Stimulated activated CD4-positive, alpha-beta T cell treated with anti-CD3 and anti-CD28 coated beads, TNF-alpha, amount 100 ng/mL, for 4 hours (primary cell): ENCODE measurements at places on chromosomes 6 and 20.

GRCh38 chr6:32462609-32463008 is 22.9 kb downstream of the HLA-DRA start:
- DNase-seq, result no peak

DNA sequence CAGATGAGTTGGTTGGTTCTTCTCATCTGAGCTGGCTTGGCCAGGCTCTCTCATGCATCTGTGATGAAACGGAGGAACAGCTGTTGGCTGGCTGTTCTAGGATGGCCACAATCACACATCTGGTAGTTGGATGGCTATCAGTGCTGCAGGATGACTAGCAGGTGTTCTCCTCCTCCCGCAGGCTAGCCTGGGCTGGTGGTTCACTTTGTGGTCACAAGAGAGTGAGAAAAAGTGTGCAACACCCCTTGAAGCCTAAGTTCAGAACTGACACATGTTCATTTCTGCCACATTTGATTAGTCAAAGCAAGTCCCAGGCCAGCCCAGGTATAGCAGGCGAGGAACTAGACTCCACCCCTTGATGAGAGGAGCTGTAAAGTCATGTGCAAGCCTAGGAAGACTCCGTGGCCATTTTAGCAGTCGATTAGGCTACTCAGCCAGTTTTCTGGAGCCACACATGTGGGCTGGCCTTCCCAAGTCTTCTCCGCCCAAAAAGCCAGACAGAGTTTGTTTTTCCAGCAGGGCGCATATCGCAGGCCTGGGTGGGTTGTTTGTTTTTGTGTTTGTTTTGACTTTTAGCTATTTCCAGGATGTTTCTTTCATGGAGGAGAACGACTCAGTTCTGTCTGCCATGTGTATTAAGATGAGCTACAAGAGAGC is 120.8 kb downstream of the ISM1 start:
- no peak for DNase-seq

- no peak for DNase-seq
Observed at GRCh38 chr6:130676077-130676772, 151.0 kb upstream of the SMLR1 start.

DNA sequence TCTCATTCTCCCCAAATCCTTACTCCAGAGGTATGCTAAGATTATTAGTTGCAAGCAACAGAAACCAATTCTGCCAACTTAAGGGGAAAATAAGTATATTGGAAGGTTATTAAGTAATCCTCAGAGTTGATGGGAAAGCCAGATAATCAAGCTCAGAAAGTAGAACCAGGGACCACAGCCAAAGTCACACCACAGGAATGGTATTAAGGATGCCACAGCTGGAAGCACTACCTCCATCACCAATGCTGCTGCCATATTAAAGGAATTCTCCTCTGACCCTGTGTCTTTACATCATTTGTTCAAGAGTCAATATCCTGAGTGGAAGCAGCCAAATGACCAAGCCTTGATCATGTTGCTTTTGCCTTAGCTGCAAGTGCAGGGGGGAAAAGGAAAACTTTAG is 9.9 kb downstream of the PROCR start:
- DNase-seq, result no peak

DNA sequence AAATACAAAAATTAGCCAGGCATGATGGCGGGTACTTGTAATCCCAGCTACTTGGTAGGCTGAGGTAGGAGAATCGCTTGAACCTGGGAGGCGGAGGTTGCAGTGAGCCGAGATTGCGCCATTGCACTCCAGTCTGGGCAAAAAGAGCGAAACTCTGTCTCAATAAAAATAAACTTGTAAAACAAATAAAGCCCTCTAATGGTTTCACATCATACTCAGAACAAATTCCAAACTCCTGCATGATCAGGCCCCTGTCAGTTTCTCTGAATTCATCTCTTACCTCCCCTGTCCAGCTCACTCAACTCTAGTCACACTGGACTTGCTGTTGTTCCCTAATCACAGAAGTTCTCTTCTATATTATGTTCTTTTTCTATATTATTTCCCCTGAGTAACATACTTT is 43.1 kb upstream of the SGK1 start:
- DNase-seq, result no peak

GRCh38 chr6:5083813-5084359 is 1.3 kb upstream of the PPP1R3G start:
- no peak for DNase-seq

- DNase-seq, result no peak
Observed at GRCh38 chr6:80133020-80133419, 26.5 kb downstream of the BCKDHB start.

GRCh38 chr20:3910853-3911252 is 21.7 kb downstream of the PANK2 start:
- no peak for DNase-seq

DNA sequence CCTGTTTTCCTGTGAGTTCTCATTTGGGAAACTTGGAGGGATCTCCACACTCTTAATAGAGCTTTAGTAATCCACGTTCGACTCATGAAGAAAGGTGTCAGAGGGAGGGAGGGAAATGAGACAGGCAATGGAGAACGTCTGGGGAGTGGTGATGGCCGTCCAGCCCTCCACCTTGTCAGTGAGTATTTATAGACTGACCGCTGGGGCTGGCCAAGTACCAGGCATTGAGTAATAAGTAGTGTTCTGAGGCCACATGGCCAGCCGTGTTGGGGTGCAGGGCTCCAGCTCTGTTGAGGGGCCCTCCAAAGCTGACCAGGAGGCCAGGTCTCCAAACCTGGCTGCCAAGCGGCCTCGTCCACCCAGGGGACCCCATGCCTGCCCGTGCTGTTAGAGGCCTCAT is 11.3 kb upstream of the DSN1 start:
- DNase-seq, result no peak

DNA sequence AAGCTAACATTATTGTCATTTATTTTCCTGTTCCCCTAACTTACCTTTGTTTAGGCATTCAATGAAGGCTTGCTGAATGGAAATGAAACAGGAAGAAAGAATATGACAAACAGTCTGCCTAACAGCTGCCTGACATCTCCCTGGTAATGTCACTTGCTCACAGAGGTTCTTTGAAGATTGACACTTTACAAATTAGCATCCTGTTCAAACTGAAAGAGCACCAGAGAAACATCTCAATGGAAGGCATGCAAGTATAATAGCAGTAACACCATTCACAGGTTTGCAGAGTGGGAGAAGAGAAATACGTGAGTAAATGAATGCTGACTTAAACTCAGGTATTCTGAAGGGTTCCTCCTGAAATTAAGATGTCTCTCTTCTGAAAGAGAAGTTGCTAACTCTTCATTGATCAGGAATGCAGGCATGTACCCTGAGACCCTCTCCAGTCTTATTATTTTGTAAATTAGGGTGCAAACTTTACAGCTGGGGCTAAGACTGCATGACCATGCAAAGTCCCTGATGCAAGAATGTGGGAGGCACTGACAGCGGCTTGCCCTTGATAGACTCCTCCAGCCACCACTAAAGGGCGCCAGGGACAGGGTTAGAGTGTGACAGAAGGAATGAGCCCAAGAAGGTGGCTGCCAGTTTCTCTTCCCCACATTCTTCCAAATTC is 1.3 kb upstream of the SMLR1 start:
- DNase-seq, result no peak

- DNase-seq, result no peak
Observed at GRCh38 chr6:36443471-36444428, 950 bp downstream of the KCTD20 start.

- DNase-seq, result no peak
Observed at GRCh38 chr6:21158149-21158548, 435.4 kb upstream of the SOX4 start.

DNA sequence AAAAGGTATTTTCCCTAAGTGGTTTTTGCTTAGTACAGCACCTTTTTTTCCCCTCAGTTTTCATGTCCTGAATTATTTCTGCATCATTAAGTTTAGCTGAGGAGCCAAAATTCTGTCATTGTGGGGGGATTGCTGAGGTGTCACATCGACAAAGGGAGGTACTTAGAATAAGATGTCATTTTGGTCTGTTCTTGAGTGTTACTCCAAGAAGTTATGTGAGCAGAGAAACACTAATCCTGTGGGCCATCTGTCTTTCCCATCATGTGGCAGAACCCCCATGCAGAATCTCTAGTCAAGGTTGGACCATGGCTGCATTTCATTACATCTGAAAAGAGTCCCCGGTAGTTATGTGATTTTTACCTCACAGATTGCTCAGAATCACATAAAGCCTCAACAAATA is 167.8 kb upstream of the CENPW start:
- DNase-seq, result no peak

DNA sequence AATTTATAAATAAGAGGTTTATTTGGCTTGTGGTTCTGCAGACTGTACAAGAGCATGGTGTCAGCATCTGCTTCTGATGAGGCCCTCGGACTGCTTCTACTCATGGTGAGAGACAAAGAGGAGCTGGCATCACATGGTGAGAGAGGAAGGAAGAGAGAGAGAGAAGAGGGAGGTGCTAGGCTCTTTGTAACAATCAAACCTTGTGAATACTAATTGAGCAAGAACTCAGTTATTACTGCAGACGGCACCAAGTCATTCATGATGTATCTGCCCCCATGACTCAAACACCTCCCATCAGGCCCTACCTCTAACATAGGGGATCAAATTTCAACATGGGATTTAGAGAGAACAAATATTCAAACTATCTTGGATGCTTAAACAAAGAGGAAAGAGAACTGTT is 6.3 kb upstream of the SIRPG start:
- no peak for DNase-seq

DNA sequence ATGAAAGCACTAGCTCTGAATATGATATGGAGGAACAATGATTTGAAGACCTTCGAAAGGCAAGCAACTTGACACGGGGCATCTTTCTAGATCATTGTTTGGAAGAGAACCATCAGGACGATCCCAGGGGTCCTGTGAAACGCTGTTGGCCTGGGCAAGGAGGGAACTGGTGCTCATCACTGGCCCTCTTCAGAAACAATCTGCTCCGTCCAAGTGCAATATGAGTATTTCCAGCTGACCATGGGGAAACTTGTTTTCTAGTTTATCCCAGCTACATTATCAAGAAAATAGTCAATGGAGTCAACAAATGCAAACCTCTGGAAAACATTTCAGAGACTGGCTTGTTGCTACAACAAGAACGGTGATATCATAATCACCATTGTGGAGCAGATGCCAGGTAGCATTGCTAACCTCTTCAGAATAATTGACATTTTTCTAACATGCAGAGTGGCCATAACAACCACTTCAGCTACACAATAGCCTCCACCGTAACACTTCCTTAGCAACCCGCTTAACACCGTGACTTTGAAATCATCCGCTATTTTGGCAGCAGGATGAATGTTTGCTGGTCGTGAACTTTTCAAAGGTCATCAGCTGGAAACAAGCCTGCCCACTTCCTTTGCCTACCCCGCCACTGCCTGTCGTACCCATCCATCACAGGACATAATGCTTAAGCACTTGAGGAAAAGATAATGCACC is 112.0 kb upstream of the PDE10A start:
- DNase-seq, result no peak

- no peak for DNase-seq
Observed at GRCh38 chr6:6564154-6564553, 24.4 kb upstream of the LY86 start.

DNA sequence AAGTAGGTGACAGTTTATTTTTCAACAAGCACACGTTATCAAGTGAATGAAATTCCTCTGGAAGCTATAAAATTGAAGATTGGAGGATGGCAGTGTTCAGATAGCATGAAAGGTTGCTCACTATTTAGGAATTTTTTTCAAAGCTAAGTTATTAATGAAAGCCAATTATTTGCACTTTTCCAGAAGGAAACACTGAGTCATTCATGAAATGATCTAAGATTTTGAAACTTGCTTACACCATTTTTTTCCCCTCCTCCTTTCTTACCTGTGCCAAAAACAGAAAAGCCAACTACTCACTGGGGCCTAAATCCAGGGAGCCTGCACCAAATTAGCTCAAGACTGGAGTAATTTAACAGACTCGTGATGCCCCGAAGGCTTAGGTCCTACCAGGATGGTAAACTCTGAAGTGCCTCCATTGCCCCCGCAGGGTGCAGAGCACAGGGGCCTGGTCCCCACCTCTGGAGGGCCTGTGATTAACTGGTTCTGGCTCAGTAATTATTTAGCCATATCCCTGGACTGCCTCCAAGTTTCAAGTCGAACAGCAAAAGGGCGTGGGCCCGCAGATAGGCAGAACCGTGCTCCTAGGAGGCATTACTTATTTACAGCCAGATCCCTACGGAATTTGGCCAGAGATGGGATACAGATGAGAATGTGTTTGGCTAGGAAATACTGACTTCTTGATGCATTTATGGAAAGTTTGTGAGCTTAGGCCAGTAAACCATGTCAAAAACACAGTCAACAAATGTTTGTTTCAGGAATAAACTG is 28.0 kb upstream of the ZNF217 start:
- DNase-seq, result no peak

DNA sequence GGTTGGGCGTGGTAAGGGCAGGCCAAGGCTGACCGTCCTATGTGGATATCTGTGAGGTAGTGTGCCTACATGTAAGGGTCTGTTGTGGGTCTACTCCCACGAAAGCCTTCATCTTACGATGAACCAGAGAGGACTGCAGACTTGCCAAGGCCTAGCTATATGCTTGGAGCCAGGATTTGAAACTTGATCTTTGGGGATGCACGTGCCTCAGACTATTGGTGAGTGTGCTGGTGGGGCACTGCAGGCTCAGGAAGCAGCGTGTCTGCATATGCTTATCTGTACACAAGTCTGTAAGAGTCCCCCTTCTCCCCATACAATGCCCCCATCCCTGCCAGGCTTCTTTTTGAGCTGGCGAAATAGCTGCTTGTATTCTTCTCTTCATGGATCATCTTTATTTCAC is 17.9 kb downstream of the PLCG1 start:
- no peak for DNase-seq

DNA sequence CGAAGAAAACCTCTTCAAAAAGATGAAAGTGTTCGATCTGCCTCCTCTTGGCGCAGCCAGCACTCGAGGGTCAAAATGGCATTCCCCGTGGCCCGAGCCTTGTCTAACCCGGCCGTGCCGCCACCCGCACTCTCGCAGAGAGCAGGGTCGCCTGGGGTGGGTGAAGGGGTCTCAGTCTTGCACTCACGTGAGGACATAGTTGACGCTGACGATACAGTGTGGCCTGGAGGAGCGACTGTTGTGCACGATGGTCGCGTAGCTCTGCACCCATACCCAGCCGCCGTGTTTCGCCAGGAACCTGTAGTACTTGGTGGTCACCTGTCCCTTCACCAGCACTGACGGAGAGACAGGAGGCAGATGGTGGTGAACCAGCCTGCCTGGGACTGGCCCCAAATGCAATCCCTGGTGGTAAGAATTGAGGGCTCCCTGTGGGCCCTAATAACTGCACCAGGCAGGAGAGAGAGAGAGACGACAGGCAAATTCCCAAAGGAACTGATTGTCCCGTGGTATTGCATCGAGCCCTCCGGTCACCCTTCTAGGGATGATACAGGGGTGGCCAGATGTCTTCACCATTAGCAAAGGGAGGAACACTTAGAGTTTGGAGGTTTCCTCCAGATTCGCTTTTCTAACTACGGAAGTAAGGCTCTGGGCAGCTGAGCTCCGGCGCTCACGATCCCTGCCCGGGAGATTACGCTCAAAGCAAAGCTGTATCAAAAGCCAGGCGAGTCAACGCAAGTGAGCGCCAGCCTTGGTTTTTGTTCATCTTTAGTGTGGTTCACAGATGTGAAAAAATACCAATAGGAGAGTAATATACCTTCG is 17.4 kb downstream of the SIM1 start:
- DNase-seq, result no peak
